ENCODE measurements at places on chromosomes 12 and 14. TPM values are rescaled to one million over a fixed set of nuclear protein-coding genes. Genes with fewer than 3 reads are reported as not detected.
A peak's percentile ranks its signal among the peaks of the same experiment; 100 is the strongest.

DNA sequence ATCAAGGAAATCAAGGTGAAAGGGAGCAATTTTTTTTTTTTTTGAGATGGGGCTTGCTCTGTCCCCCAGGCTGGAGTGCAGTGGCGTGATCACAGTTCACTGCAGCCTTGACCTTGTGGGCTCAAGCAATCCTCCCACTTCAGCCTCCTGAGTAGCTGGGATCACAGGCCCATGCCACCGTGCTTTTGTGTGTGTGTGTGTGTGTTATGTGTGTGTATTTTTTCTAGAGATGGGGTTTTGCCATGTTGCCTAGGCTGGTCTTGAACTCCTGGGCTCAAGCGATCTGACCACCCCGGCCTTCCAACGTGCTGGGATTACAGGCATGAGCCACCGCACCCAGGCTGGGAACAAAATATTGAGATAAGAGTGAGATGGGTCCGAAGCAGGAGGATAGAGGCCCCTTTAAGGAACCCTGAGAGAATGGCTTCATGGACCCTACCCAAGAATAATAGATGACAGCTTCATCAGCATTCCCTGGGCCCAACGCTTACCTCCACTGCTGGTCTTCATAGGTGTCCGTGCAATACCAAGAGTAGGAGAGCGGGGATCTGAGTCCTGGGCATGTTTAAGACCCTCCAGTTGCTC lies 1.0 kb downstream of the CDCA3 start:
- H3K27me3 ChIP-seq, result no peaks in the 10 kb centered on the region
- peak overlapping the region; percentile 87 for H3K27ac ChIP-seq
- no peak for DNase-seq
- peak overlapping the region; percentile 79 for H3K4me3 ChIP-seq

- peaks cover 86% of the 10 kb centered on the region for H3K36me3 ChIP-seq
- H3K27me3 ChIP-seq, result no peaks in the 10 kb centered on the region
- no peak overlapping the region for H3K4me3 ChIP-seq
- no peak overlapping the region for H3K27ac ChIP-seq
Observed at GRCh38 chr12:132055535-132056096, 88.5 kb downstream of the DDX51 start.

DNA sequence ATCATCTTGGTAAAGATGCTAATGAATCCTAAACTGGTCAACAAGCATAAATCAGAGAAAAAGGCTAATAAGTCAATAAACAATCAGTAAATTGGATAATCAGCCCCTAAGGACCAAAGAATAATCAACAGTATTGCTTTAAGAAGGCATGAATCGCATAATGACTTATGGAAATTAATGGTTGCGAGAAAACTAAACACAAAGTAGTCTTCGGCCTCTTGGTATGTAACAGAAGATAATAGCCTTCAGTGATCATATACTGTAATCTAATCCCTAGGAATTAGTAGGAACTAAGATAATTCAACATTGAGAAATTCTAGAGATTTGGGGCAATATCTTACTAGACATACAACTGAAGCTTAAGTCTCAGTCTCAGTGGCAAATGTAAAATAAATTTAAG lies 122.1 kb downstream of the PRKCH start:
- H3K27me3 ChIP-seq, result no peaks in the 10 kb centered on the region
- H3K36me3 ChIP-seq, result no peaks in the 10 kb centered on the region
- no peak overlapping the region for H3K27ac ChIP-seq
- no peak overlapping the region for H3K4me3 ChIP-seq
- DNase-seq, result no peak

DNA sequence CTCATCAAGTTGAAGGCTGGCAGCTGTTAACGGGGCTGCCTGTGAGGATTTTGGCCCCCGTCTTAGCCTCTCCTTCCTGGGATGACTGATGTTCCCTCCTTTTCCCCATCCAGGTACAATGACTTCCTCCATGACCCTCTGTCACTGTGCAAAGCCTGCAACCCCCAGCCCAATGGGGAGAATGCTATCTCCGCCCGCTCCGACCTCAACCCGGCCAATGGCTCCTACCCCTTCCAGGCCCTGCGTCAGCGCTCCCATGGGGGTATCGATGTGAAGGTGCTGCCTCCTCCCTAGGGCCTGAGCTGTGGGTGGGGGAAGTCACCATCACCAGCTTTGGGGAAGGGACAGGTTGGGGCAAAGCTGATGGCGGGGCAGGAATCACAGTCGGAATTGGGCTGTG lies 16.1 kb downstream of the SDS start:
- no peak overlapping the region for H3K27ac ChIP-seq
- DNase-seq, result no peak
- H3K4me1 ChIP-seq, result no peaks in the 10 kb centered on the region
- no peaks in the 10 kb centered on the region for H3K27me3 ChIP-seq
- H3K36me3 ChIP-seq, result peaks cover 50% of the 10 kb centered on the region

DNA sequence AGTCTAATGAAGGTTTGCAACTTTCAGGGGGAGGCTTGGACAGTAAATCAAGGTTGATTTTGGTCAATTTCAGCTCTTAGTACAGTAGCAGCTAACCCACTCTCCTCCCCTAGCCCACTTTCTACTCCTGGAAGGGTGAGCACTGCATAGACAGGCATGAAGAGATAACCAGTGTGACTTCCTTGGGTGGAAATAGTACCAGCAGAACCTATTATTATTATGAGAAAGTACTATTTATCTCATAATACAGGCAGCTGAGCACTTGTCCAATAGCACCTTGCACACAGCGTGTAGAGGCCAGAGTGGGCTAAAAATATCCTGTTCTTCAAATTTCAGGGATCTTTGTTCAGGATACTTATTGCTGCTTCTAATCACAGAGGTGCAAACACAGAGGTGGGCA lies 96.2 kb upstream of the FKBP4 start:
- H3K27ac ChIP-seq, result no peak overlapping the region
- no peaks in the 10 kb centered on the region for H3K36me3 ChIP-seq
- H3K27me3 ChIP-seq, result no peaks in the 10 kb centered on the region
- no peaks in the 10 kb centered on the region for H3K4me1 ChIP-seq
- DNase-seq, result no peak

DNA sequence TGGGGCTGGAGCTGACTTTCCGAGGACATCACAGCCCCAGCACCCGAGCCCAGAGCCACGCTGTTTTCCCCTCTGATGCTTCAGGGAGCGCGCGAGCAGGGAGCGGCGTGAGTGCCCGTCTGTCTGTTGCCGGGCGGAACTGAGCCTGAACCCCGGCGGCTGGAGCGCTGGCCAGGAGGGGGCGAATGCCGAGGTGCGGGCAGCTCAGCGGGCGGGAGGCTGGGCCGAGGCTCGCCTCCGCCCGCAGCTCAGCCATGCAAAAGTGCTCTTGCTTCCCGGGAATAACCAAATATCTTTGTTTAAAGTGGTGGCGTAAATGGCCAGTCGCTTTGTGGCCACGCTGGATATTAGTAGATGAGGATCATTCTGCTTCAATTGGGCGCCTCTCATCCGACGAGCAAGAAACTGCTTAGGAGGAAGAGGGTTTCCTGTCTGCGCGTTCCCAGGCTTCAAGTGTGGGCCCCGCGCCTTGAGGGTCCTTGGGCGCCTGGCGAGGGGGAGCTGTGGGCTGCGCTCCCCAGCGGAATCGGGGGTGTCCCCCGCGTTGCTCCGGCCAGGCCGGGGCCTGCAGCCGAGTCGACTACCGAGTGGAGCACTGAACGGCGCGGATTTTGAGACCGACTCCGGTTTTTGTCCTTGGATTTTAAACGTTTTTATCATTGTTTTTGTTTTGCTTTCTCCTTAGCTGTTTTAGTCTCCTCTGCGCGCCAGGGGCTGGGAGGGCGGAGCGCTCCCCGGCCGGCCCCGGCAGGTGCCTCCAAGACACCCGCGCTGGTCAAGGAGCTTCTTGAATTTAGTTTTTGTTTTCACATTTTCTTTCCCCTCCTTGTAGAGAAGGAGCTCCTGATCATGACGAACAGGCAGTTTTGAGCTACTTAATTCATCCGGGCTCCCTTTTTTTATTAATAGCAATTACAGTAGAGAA lies 831 bp upstream of the NKX2-1 start:
- no peak overlapping the region for H3K27ac ChIP-seq
- DNase-seq, result peak; percentile 36
- H3K4me1 ChIP-seq, result peaks cover 31% of the 10 kb centered on the region
- H3K27me3 ChIP-seq, result peaks cover 7% of the 10 kb centered on the region

- peaks cover 10% of the 10 kb centered on the region for H3K27me3 ChIP-seq
- no peak overlapping the region for H3K4me3 ChIP-seq
- no peak for DNase-seq
- H3K27ac ChIP-seq, result no peak overlapping the region
Observed at GRCh38 chr12:32517966-32518365, 118.6 kb downstream of the FGD4 start.

DNA sequence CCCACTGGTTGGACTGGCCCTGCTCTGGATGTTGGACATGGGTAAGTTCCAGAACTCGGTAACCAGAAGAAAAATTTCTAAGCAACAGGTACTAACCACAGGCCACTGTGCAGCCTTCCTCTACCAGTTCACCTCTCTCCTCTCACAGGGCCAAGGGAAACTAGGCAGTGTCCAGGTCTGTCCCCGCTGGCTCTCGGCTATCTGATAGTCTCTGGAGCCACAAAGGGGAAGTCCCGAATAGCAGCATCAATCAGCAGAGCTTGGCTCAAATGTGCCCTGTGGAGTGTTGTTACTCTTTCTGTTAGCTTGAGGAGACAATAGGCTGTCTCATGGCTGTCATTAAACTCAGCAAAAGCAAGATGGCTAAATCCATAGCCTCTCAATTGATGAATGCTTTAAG lies 73.2 kb downstream of the TSPAN11 start:
- H3K4me1 ChIP-seq, result no peaks in the 10 kb centered on the region
- H3K27ac ChIP-seq, result no peak overlapping the region
- H3K27me3 ChIP-seq, result peaks cover 7% of the 10 kb centered on the region
- DNase-seq, result no peak
- no peak overlapping the region for H3K4me3 ChIP-seq
- H3K36me3 ChIP-seq, result no peaks in the 10 kb centered on the region

- H3K4me3 ChIP-seq, result no peak overlapping the region
- no peak for DNase-seq
- no peaks in the 10 kb centered on the region for H3K27me3 ChIP-seq
Observed at GRCh38 chr12:44379831-44380230, 496.3 kb downstream of the NELL2 start.

GRCh38 chr12:62720661-62721330 lies 214.2 kb downstream of the PPM1H start:
- H3K27ac ChIP-seq, result no peak overlapping the region
- peaks cover 10% of the 10 kb centered on the region for H3K36me3 ChIP-seq
- no peak for DNase-seq
- no peak overlapping the region for H3K4me3 ChIP-seq
- no peaks in the 10 kb centered on the region for H3K4me1 ChIP-seq

DNA sequence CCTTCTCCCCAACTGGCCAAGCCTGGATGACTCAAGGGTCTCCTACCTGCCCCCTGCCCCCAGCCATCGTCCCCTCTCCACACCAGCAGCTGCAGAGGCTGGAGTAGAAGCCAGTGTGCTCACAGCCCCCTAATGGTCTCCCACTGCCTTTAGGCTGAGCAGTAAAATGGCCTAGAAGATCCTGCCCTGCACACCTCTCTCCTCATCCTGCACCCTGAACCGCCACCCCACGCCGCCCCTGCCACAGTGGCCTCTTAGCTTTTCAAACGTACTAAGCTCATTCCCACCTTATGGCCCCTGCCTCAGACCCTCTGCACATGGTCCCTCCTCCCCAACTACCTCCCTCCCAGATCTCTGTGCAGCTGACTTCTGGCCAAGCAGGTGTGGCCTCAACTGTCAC lies 46.3 kb downstream of the RBM19 start:
- no peak overlapping the region for H3K27ac ChIP-seq
- peaks cover 76% of the 10 kb centered on the region for H3K36me3 ChIP-seq
- H3K4me3 ChIP-seq, result no peak overlapping the region
- H3K4me1 ChIP-seq, result no peaks in the 10 kb centered on the region

DNA sequence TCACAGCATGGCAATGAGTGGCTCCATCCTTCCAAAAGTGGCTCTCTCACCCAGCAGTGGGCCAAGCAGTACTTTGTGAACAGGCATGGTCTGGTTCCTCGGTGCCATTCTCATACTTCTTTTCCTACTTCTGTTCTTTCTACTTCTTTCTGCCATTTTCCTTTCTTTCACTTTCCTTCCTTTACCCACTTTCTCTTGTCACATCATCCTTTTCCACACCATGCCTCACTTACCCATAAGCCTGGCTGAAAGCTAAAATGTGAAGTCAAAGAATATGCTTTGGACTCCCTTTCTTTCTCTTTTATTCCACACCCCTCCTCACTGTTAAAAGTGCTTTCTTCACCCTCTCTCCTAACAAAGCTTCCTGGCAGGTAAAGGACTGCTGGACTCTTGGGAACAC lies 57.0 kb downstream of the PTHLH start:
- no peak overlapping the region for H3K4me3 ChIP-seq
- H3K36me3 ChIP-seq, result no peaks in the 10 kb centered on the region
- no peak overlapping the region for H3K27ac ChIP-seq
- no peaks in the 10 kb centered on the region for H3K4me1 ChIP-seq
- DNase-seq, result no peak

GRCh38 chr12:53807322-53807860 lies 55.6 kb upstream of the CISTR start:
- peaks cover 8% of the 10 kb centered on the region for H3K27me3 ChIP-seq
- H3K36me3 ChIP-seq, result no peaks in the 10 kb centered on the region
- H3K4me1 ChIP-seq, result no peaks in the 10 kb centered on the region
- no peak for DNase-seq

DNA sequence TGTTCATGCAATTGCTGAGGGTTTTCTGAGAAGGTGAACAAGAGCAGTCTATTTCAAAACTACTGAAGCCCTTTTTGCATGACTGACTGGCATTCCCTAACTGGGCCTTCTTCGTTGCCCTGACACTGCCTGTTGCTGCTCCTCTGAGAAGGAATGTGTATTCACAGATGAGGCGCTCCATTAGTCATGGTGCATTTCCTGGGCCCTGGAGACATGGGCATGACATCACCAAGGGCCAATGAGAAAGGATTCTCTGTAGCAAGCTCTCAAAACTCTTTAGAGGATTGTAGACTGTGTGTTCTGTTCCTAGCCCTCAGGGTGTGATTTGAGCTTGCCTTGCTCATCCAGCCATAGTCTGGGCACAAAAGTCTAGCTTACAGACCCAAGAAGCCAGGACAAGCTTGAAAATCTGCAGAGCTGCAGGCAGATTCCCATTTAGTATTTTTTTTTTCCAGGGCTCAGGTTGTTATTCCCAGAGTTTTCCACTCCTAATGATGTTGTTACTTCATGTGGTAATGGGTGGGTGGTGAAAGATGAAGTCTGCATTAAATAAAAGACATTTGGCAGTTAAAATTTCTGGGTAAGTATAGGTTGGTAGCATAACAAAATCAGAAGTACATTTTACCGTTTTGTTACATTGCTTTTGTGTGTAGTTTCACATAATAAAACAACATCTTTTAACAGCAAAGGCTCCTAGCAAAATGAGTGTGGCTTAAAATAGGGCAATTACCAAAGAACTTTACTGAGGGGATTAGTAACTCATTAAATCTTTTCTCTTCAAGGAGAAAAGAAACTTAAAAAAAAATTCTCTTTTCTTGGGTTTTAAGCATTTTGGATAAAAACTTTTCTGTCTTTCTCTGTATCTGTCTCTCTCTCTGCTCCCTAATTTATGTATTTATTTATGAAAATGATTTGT lies 318.4 kb downstream of the RAD51B start:
- no peak overlapping the region for H3K27ac ChIP-seq
- no peak overlapping the region for H3K4me3 ChIP-seq
- no peak for DNase-seq
- H3K4me1 ChIP-seq, result no peaks in the 10 kb centered on the region

The NFE2 gene
- total RNA-seq, result 252 TPM

The MCRS1 gene
- total RNA-seq, result 94.5 TPM

The SIRT4 gene
- 2.5 TPM for total RNA-seq

The SPX gene
- total RNA-seq, result 0.11 TPM

The IFI27L2 gene
- 4.4 TPM for total RNA-seq

The CLEC7A gene
- total RNA-seq, result not detected

The CCDC177 gene
- total RNA-seq, result not detected

The SERPINA1 gene
- 4.1 TPM for total RNA-seq

The IL26 gene
- total RNA-seq, result not detected

The PAX9 gene
- 3.4 TPM for total RNA-seq

Measured in K562 (cell line).